ENCODE measurements at places on chromosomes 4 and X.

DNA sequence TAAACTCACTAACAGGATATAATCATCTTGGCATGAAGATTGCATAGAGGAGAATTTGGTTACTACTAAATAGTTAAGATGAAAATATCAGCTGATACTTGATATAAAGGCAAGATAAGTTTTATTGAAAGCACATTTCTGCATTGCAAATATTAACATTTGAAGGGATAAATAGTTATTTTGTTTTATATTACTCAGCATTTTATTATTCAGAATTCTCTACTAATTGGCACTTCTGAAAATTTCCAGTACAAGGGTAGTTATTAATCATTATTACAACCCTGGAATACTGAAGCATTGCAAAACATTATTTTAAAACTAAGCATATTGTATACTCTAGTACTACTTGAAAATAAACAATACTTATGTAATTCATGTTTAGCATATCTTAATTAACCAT, 32.7 kb upstream of the AREG start:
- DNase-seq: no peak

- no peak for DNase-seq
Measured at GRCh38 chrX:132744470-132744869, 214.0 kb downstream of the HS6ST2 start.

DNA sequence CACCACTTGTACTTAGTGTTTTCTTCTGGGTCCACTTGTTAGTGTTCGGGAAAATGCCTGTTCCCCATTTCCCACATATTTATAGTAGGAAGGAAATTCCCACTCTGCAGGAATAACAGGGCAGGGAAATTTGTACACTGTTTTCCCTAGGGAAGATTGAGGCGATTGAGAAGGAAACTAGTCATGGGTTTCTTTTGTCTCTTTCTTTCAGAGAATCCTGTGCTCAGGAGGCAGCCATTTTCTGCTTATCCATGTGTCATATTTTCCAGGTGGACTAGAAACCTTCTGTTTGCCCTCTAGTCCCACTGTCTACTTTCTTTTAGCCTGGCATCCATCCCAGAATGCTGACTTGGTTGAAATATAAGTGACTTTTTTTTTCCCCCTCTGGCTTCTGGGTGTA, 299.1 kb upstream of the ANKRD50 start:
- DNase-seq: no peak

DNA sequence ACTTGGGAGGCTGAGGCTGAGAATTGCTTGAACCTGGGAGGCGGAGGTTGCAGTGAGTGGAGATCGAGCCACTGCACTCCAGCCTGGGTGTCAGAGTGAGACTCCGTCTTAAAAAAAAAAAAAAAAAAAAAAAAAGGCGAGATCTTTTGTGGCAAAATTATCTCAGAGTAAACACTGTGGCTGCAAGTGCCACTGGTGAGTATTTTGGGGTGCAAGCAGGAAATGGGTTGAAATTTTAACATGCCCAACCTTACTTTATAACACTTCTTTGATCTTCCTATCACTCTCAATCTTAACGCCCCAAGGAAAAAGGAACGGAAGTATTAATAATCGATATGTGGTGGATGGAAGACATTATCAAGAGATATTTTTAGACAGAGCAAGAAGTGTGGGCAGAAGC, 32.1 kb downstream of the SLC34A2 start:
- no peak for DNase-seq

- DNase-seq: no peak
Measured at GRCh38 chr4:185244763-185245162, 35.4 kb downstream of the SNX25 start.

GRCh38 chrX:18946157-18946556, 37.8 kb downstream of the PHKA2 start:
- no peak for DNase-seq
